ENCODE measurements at places on chromosomes 7 and 10.

DNA sequence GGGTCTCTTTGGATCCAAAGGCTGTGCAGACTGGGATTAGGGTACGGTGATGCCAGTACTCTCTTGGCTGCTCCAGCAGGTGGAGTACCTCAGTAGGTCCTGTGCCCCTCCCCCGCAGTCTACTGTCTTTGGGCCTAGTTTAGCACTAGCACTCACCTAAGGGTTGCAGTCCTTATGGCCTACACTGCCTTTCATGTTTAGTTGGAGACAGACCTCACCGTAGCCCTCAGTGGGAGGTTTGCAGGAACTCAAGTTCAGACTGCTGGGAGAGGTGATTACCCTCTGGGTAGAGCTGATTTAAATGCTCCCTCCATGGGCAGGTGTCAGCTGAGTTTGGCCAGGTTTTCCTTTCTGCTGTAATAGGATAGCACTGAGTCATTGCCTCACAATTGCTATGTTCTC is 210.8 kb upstream of the TMEM196 start:
- DNase-seq = no peak

- no peak for DNase-seq
Measured at GRCh38 chr7:142745745-142746144, 3.5 kb upstream of the PRSS1 start.

DNA sequence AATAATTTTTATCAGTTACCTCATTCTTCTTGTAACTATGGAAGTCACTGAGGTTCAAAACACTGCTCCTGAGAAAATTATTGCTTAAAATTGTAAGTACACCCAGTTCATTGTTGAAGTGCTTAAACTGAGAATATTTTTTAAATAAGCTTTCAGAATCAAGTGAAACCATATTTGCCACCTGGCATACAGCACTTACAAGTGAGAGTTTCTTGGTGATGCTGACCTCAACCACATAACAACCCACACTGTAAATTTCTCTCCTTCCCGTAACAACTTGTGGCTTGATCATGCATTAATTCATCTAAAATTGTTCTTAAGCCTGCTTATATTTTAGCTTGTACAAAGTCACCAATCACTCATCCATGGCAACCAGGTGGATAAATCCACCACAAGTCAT is 34.0 kb downstream of the IMMP2L start:
- no peak for DNase-seq

DNA sequence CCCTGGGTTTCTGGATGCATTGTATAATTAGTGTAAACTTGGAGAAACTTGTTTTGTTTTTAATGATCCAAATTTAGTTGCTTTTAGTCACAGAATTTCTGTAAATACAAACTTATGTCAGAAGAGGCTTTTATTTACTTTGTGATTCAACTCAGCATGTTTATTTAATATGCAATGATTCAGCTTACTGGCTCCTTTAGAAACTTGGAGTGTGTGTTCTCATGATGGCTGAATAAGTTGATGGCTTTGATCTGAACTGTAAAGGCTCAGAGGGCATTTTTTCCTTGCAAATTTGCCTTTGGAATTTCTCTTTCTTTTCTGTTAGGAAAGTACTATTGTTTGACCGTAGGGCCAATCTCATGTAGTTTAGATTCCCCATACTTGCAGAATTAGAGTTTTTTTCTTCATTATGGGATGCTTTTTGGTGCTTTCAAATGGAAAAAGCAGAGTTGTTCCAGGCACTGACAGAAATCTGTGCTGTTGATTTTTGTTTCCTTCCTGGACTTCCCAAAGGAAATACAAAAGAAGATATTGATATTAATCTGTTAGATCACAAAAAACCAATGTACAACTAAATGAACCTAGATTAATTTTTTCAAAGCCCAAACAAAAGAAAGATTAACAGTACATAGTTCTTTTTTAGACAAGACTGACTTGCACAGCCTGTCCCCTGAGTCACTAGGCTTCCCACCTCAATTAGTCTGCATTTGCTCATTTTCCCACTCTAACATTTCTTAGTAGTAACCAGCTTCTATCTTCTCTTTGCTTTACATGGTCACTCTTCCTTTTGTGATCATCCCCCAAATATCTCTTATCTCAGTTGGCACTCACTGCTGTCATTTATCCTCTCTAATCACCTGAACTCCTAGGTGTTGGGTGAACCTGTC is 96.8 kb upstream of the AGR3 start:
- no peak for DNase-seq

All from T-cell (primary cell).